ENCODE measurements at places on chromosomes 13 and 19.

DNA sequence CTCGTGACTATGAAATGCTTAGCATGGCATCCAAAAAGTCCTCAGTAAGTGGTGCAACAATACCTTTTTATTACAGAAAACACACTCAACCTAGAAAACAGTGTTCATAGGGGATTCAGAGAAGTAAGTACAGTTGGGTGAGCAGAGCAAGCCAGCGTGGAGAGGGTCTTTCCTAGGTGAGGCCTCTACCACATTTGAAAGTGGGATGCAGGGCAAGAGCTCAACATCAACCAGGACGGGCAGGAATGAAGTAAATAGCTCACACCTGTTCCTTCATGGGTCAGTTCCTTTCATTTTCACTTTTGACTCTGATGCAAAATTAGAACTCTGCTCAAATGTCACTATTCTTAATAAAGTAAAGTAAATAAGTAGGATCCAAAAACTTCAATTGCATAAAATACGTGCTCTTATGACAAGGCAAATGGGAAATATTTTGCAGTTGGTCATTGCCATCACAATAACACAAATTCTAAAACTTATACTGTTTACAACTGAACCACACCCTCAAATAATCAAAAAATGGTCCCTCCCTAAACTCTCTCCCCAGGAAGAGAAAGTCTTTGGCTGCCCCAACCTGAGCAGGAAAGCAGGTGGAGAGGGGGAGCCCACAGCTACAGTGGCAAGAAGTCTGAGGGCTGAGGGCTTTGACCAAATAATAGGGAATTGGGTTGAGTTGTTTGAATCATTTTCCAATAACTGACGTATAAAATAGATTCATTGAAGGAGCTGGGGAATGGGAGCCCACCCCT lies 20.2 kb downstream of the CHAMP1 start:
- no peak for DNase-seq

DNA sequence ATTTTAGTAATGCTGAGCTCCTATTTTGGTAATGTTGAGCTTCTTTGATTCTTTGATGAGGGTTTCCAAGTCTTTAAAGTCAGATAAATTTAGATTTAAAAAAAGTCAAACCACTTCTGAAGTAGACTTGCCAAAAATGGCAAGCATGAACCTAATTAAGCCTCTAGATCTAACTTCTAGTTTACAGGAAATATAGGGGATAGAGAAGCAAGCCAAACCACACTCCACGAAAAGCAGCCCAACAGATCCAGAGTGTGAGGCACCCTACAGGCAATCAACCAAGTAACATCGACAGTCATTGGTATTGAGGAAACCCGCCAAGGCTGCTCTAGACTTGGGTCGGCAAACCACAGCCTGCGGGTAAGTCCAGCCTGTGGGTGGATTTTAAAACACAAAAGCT lies 3.7 kb downstream of the GGACT start:
- no peak for DNase-seq

DNA sequence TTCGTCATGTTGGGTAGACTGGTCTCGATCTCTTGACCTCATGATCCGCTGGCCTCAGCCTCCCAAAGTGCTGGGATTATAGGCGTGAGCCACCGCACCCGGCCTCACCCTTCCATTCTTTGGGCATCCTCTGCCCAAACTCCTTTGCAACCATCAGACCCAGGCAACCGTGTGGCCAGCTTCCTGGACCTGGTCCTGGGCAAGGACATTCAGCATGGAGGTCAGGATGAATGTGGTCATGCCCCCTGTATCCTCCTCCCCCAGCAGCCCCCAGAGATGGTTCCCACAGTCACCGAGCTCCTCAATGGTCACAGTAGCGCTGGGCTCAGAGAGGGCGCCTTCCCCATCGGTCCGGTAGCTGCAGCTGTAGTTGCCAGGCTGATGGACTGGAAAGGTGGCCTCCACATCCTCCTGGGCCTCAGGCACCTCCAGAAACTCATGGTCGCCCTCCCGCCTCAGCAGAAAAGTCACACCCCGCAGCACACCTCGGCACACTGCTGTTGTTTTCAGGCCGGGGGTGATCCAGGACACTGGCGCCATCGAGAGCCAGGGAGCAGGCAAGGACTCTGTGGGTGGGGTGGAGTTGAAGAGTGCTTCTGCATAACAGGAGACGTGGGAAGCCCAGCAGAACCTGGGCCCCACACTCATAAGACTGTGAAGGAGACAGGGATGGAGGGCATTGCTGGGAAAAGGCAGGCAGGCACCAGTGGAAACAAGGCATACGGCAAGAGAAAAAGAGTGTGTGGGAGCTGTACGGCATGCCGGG lies 1.1 kb downstream of the A1BG start:
- DNase-seq = no peak

DNA sequence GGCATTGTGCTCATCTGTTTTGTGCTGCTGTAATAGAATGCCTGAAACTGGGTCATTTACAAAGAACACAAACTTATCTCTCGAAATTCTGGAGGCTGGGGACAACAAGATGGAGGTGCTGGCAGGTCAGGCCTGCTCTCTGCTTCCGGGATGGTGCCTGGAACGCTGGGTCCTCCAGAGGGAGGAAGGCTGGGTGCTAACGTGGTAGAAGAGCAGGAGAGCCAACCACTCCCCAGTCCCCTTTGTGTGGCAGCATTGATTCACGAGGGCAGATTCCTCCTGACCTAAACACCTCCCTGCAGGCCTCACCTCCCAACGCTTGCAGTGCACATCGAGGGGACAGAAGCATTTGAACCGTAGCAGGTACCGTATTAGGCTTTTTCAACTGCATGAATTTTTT lies 34.1 kb upstream of the TFDP1 start:
- no peak for DNase-seq

GRCh38 chr13:44693156-44693764 lies 117.1 kb upstream of the TSC22D1 start:
- DNase-seq = no peak

- no peak for DNase-seq
Observed at GRCh38 chr13:23618341-23618740, 48.1 kb downstream of the TNFRSF19 start.

- DNase-seq = peak; percentile 77
Observed at GRCh38 chr19:11242864-11243797, 3.7 kb downstream of the ANGPTL8 start.

- no peak for DNase-seq
Observed at GRCh38 chr19:5929625-5930024, 15.6 kb downstream of the CAPS start.

GRCh38 chr13:44810061-44810840 lies 179.0 kb downstream of the NUFIP1 start:
- DNase-seq = no peak

GRCh38 chr19:48714759-48715675 lies 4.5 kb downstream of the MAMSTR start:
- DNase-seq = no peak

GRCh38 chr13:99172951-99173350 lies 27.7 kb upstream of the UBAC2 start:
- no peak for DNase-seq

DNA sequence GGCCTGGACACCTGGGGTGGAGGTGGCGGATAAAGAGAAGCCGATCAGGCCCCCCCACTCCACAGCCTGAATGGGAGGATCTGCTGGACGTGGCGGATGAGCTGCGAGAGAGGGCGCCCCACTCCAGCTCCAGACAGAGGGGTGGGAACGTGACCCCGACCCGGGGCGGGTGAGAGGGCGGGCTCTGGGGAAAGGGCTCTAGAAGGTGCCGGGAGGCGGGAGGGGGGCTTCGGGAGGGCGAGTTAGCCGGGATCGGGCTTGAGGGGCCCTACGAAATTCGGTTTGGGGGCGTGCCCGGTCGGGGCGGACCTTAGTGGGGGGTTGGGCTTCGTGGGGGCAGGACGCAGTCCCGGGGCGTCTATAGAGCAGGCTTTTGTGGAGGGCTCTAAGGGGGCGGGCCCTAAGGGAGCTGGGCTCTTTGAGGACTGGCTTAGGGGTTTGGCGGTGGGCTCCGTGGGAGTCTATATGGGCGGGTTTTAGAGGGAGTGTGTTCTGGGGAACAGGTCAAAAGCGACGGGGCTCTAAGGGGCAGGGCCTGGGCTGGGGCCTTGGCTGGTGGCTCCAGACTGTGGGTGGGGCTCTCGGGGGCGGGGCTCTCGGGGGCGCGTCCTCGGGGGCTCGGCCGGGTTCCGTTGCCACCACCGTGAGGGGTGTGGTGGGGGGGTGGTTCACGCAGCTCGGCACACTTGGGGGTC lies 4.1 kb upstream of the NANOS3 start:
- DNase-seq = no peak

DNA sequence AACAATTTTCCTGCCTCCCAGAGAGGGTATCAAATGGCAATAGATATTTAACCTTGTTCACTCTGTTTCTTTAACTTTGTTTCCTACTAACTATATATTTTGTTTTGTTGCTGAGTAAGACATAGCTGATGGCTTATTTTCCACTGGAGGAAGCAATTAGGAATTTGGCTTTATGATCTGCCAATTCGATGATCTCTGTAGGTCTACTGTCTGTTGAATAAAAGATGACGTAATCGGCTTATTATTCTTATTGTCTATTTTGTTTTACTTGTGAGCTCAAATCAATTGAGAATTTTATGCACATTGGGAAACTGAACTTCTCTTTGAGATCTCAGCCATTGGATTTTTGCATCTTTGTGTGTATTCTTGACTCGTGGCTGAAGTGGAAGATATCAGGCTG lies 862.6 kb downstream of the EFNB2 start:
- no peak for DNase-seq

DNA sequence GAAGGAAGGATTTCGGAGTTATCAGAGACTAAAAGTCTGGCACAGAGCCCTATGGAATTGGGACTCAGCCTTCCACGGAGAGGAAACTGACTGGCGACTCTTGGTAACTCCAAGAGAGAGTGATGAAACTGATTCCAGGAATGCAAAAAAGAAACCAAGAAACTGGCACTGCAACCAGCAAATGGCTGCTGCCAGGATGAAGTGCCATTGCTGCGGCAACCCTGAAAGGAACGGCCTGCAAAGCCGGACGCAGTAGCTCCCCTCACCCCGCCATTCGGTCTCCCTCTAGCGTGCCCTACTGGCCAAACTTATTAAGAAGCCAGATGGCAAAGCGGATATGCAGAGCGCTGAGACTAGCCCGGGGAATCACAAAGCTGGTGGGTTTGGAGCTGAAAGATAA lies 236.0 kb downstream of the PCDH9 start:
- DNase-seq = no peak

- DNase-seq = no peak
Observed at GRCh38 chr19:31100981-31101380, 248.3 kb downstream of the TSHZ3 start.

DNA sequence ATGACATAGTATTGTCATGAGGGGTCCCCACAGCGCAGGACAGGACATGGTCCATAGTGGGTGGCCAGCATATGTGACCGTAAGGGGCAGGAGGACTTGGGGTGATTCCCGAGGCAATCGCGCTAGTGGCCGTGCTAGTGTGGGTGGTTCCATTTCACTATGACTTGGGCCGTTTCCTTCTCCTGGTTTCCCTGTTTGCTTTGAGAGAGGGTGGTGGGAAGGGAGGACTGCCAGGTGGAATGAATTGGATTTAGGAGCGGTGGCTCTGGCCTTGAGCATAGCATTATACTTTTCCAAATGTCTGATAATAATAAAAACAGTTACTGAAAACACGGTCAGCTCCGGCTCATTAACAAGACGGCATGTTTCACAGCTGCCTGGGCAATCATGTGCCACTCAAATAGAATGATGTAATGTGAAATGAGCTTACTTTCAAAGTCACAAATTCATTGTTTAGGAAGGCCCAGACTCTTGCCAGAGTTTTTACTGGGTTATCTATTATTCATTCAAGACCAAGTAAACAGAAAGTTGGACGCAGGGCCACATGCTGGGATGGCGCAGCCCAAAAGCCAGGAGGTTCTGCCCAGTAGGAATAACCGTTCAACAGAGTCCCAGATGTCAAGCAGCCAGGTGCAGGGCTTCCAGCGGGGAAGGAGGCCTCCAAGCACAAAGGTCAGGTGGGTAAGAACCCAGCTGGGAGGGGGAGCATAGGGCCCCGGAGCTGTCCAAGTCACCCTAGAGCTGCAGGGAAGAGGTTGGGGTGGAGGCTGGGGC lies 19.6 kb upstream of the SLC15A1 start:
- DNase-seq = no peak

- no peak for DNase-seq
Observed at GRCh38 chr13:40152145-40152544, 496.7 kb downstream of the COG6 start.

DNA sequence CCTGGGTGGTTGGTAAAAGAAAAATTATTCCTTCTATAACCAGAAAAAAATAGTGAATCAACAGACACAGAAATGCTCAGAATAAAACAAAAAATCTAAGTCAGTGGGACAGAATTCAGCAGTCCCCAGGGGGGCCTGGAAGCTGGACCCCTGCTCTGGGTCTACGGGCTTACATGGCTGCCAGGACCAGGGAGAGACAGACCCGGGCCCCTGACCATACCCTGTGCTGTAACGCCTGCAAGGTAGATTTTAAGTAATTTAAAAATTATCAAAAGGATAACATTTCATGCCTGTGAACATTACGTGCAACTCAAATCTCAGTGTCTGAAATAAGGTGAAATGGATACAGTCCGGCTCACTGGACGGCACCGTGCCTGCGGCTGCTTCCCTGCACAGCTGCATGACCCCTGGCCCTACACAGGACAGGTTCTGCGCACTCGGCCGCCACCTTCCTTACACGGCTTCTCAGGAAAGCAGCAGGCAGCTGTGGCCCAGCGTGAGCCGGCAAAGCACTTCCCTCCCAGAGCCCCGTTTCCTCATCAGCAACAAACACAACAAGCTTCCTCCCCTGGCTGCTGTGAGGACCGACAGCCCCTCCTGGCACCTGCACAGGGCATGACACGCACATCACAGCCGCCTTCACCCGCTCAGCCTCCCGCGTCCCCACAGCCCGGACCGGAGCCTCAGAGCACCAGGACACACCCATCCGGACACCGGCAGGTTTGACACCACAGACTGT lies 22.2 kb downstream of the RASA3 start:
- no peak for DNase-seq

GRCh38 chr13:99614465-99614885 lies 113.2 kb downstream of the TM9SF2 start:
- DNase-seq = no peak

GRCh38 chr19:53671663-53672062 lies 39.9 kb downstream of the DPRX start:
- DNase-seq = no peak

- DNase-seq = no peak
Observed at GRCh38 chr13:25253702-25254101, 33.6 kb downstream of the MTMR6 start.

- DNase-seq = no peak
Observed at GRCh38 chr13:30738526-30739236, 3.3 kb downstream of the ALOX5AP start.

All from stimulated activated CD8-positive, alpha-beta memory T cell treated with anti-CD3 and anti-CD28 coated beads, Interleukin-4, amount 100 ng/mL, for 4 hours (primary cell).